ENCODE measurements at places on chromosomes 7 and 10.
A peak's percentile ranks its signal among the peaks of the same experiment; 100 is the strongest.

GRCh38 chr10:93138113-93138870 lies 64.6 kb downstream of the CYP26A1 start:
- no peaks in the 10 kb centered on the region for H3K27me3 ChIP-seq
- H3K4me1 ChIP-seq, result no peaks in the 10 kb centered on the region
- no peak overlapping the region for H3K4me3 ChIP-seq
- H3K27ac ChIP-seq, result no peak overlapping the region

- H3K4me3 ChIP-seq, result peak overlapping the region; percentile 96
- H3K4me1 ChIP-seq, result peaks cover 18% of the 10 kb centered on the region
- no peak overlapping the region for H3K27ac ChIP-seq
- no peaks in the 10 kb centered on the region for H3K36me3 ChIP-seq
- no peaks in the 10 kb centered on the region for H3K27me3 ChIP-seq
Observed at GRCh38 chr7:127250312-127251035, 2.3 kb downstream of the GRM8 start.

GRCh38 chr7:116574025-116574822 lies 49.4 kb downstream of the CAV1 start:
- no peak for DNase-seq
- no peak overlapping the region for H3K4me3 ChIP-seq
- H3K36me3 ChIP-seq, result no peaks in the 10 kb centered on the region
- H3K4me1 ChIP-seq, result peaks cover 38% of the 10 kb centered on the region

GRCh38 chr7:25496476-25497368 lies 268.4 kb upstream of the NPVF start:
- no peaks in the 10 kb centered on the region for H3K36me3 ChIP-seq
- no peaks in the 10 kb centered on the region for H3K27me3 ChIP-seq
- no peak for DNase-seq
- H3K4me1 ChIP-seq, result no peaks in the 10 kb centered on the region
- no peak overlapping the region for H3K27ac ChIP-seq

DNA sequence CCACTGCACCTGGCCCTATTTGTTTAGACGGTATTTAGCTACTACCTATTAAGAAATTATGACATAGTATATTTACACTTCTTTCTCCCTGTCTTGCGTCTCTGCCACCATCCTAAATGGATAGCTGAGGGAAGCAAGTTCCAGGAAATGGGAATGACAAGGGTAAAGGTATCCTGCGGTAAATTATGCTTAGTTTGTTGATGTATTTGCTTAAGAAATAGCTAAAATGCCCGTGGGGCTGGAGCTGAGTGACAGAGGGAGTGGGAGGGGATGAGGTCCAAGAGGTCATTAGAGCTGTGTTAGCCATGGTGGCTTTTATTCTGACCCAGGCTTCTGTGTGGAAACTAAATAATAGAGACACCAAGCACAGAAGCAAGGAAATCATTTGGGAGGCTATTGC lies 29.0 kb upstream of the UBE2D1 start:
- H3K36me3 ChIP-seq, result no peaks in the 10 kb centered on the region
- H3K27me3 ChIP-seq, result no peaks in the 10 kb centered on the region
- DNase-seq, result no peak
- H3K4me3 ChIP-seq, result no peak overlapping the region
- no peaks in the 10 kb centered on the region for H3K4me1 ChIP-seq
- no peak overlapping the region for H3K27ac ChIP-seq

DNA sequence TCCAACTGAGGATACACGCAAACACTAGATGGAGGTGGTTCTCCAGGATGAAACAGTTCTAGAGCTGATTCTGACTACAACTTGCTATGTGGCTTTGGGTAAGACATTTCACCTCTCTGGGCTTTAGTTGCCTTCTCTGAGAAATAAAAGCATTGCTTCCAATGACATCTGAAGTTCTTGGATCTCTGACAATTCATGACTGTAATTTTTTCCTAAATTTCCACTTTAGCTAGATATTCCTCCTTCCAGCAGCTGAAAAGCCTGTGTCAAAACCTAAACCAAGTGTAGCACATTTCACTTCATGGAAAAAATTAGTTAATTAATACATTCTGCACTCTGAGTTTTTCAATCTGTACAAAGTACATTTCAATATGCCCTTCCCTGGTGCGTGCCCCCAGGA lies 50.0 kb upstream of the ANK3 start:
- no peaks in the 10 kb centered on the region for H3K36me3 ChIP-seq
- no peak overlapping the region for H3K27ac ChIP-seq
- no peak overlapping the region for H3K4me3 ChIP-seq
- H3K27me3 ChIP-seq, result no peaks in the 10 kb centered on the region

GRCh38 chr7:141511316-141511675 lies 39.9 kb upstream of the AGK start:
- no peaks in the 10 kb centered on the region for H3K36me3 ChIP-seq
- no peak overlapping the region for H3K27ac ChIP-seq
- H3K27me3 ChIP-seq, result no peaks in the 10 kb centered on the region
- no peak for DNase-seq
- H3K4me1 ChIP-seq, result no peaks in the 10 kb centered on the region
- no peak overlapping the region for H3K4me3 ChIP-seq

- no peak overlapping the region for H3K27ac ChIP-seq
- H3K27me3 ChIP-seq, result no peaks in the 10 kb centered on the region
- H3K4me3 ChIP-seq, result no peak overlapping the region
- no peak for DNase-seq
- no peaks in the 10 kb centered on the region for H3K36me3 ChIP-seq
Observed at GRCh38 chr10:121007264-121007663, 156.1 kb downstream of the WDR11 start.

- H3K36me3 ChIP-seq, result no peaks in the 10 kb centered on the region
- H3K27me3 ChIP-seq, result no peaks in the 10 kb centered on the region
- H3K27ac ChIP-seq, result no peak overlapping the region
- H3K4me3 ChIP-seq, result no peak overlapping the region
- H3K4me1 ChIP-seq, result no peaks in the 10 kb centered on the region
Observed at GRCh38 chr7:8295638-8296361, 33.8 kb upstream of the ICA1 start.

GRCh38 chr7:131753620-131754222 lies 197.3 kb upstream of the PODXL start:
- no peak overlapping the region for H3K27ac ChIP-seq
- no peaks in the 10 kb centered on the region for H3K27me3 ChIP-seq
- DNase-seq, result no peak
- H3K36me3 ChIP-seq, result no peaks in the 10 kb centered on the region

DNA sequence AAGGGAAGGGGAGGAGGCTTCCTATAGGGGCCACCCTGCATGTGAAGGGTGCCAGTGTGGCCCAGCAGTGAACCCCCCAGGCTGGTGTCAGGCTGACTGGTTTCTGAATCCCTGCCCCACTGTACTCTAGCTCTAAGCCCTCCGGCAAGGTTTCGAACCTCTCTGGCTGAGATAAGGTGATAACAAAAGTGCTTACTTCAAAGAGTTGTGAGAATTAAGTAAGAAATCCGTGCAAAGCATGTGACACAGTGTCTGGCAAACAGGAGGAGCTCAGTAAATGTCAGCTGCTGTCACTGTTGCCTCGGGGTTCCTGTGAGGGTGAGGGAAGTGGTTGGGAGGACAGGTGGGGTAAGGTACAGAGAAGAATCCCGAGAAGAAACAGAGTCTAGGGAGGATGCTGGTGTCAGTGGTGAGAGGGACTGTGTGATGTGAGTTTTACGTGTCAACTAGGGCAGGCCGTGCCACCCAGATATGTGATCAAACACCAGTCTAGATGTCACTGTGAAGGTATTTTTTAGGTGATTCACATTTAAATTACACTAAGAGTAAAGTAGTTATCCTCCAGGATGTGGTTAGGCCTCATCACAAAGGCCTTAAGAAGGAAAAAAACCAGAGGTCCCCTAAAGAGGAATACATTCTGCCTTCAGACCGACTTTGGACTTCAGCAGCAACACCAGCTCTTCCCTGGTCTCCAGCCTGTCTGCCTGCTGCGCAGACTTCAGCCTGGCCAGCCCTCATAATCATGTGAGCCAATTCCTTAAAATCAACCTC lies 64.4 kb downstream of the BPGM start:
- no peak overlapping the region for H3K4me3 ChIP-seq
- H3K4me1 ChIP-seq, result peaks cover 11% of the 10 kb centered on the region
- peak overlapping the region; percentile 54 for H3K27ac ChIP-seq
- DNase-seq, result no peak

- H3K4me1 ChIP-seq, result no peaks in the 10 kb centered on the region
- no peak for DNase-seq
- no peaks in the 10 kb centered on the region for H3K36me3 ChIP-seq
- H3K4me3 ChIP-seq, result no peak overlapping the region
- no peak overlapping the region for H3K27ac ChIP-seq
Observed at GRCh38 chr7:130142654-130143333, 62.4 kb downstream of the TMEM209 start.

GRCh38 chr10:115849197-115849596 lies 423.8 kb downstream of the GFRA1 start:
- no peaks in the 10 kb centered on the region for H3K4me1 ChIP-seq
- no peak for DNase-seq
- no peaks in the 10 kb centered on the region for H3K27me3 ChIP-seq
- H3K27ac ChIP-seq, result no peak overlapping the region
- no peak overlapping the region for H3K4me3 ChIP-seq
- H3K36me3 ChIP-seq, result no peaks in the 10 kb centered on the region

DNA sequence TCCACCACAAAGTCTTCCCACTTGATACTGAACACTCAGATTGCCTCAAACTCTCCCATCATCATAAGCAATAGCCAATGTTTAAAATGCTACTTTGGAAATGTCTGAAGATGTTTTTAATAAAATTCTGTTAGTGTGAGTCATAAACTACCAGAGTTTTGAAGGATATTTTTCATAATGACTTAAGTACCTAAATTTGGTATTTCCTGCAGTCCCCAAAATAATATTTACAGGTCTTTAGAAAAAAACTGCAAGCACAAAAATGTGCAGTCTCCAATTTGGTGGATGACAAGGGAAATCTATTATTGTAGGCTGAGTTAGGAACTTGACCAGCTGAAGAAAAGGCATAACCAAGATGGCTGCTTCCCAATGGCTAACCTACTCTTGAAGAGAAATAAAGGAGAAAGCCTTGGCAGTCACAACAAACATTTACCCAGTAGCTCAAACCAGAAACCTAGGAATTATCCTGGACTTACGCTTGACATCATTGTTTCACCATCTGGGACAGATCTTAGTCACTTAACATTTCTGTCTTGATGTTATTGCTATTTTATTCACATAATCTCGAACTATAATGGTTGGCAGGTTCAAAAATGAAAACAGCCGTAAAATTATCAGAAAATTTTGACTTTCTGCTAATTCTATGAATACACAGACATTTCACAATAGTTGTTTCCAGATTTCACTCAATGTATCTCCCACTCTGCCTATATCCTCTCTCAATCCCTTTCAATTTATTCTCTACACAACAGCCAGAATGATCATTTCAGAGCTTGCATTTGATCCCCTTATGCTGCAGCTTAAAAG lies 111.2 kb upstream of the STEAP1B start:
- no peaks in the 10 kb centered on the region for H3K36me3 ChIP-seq
- no peak overlapping the region for H3K4me3 ChIP-seq
- no peaks in the 10 kb centered on the region for H3K4me1 ChIP-seq
- H3K27me3 ChIP-seq, result no peaks in the 10 kb centered on the region
- H3K27ac ChIP-seq, result no peak overlapping the region

DNA sequence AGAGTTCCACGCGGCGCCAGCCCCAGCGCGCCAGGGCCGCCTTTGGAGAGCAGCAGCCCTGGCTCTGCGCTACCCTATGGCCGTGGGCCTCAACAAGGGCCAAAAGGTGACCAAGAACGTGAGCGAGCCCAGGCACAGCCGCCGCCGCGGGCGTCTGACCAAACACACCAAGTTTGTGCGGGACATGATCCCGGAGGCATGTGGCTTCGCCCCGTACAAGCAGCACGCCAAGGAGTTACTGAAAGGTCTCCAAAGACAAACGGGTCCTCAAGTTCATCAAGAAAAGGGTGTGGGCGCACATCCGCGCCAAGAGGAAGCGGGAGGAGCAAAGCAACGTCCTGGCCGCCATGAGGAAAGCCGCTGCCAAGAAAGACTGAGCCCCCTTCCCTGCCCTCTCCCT lies 144.1 kb downstream of the SRPK2 start:
- DNase-seq, result no peak
- no peak overlapping the region for H3K4me3 ChIP-seq
- no peaks in the 10 kb centered on the region for H3K36me3 ChIP-seq
- H3K27me3 ChIP-seq, result no peaks in the 10 kb centered on the region
- H3K4me1 ChIP-seq, result peaks cover 4% of the 10 kb centered on the region
- H3K27ac ChIP-seq, result no peak overlapping the region

GRCh38 chr7:136049117-136049516 lies 72.0 kb upstream of the MTPN start:
- DNase-seq, result no peak
- no peaks in the 10 kb centered on the region for H3K27me3 ChIP-seq
- H3K36me3 ChIP-seq, result no peaks in the 10 kb centered on the region
- H3K4me3 ChIP-seq, result no peak overlapping the region

DNA sequence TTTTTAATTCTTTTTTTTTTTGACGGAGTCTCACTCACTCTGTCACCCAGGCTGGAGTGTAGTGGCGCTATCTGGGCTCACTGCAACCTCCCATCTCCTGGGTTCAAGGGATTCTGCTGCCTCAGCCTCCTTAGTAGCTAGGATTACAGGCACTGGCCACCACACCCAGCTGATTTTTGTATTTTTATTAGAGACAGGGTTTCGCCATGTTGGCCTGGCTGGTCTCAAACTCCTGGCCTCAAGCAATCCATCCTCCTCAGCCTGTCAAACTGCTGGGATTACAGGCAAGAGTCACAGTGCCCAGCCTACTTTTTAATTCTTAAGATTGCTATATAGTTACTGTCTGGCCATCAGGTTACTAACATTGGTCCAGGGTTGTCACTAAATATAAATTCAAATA lies 59.6 kb downstream of the ZNF277 start:
- no peak overlapping the region for H3K4me3 ChIP-seq
- no peak overlapping the region for H3K27ac ChIP-seq
- no peaks in the 10 kb centered on the region for H3K27me3 ChIP-seq
- H3K4me1 ChIP-seq, result no peaks in the 10 kb centered on the region

- no peak for DNase-seq
- H3K27me3 ChIP-seq, result no peaks in the 10 kb centered on the region
- peak overlapping the region; percentile 98 for H3K27ac ChIP-seq
- H3K4me1 ChIP-seq, result peaks cover 10% of the 10 kb centered on the region
- peaks cover 21% of the 10 kb centered on the region for H3K36me3 ChIP-seq
Observed at GRCh38 chr10:72353965-72354355, 759 bp downstream of the DNAJB12 start.

DNA sequence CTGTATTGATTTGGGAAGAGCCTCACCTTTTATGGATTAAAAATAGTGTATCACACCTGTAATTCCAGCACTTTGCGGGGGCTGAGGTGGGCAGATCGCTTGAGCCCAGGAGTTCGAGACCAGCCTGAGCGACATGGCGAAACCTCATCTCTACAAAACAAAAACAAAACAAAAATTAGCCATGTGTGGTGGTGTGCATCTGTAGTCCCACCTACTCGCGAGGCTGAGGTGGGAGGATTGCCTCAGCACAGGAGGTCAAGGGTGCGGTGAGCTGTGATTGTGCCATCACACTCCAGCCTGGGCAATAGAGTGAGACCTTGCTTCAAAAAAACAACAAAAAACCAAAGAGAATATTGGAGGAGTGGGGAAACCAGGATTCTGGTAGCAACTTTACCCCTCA lies 79.6 kb downstream of the LRMDA start:
- H3K4me1 ChIP-seq, result peaks cover 13% of the 10 kb centered on the region
- H3K36me3 ChIP-seq, result no peaks in the 10 kb centered on the region
- no peak overlapping the region for H3K4me3 ChIP-seq
- DNase-seq, result no peak
- H3K27ac ChIP-seq, result no peak overlapping the region

- H3K4me1 ChIP-seq, result no peaks in the 10 kb centered on the region
- no peak for DNase-seq
- no peak overlapping the region for H3K4me3 ChIP-seq
- H3K27ac ChIP-seq, result no peak overlapping the region
- H3K36me3 ChIP-seq, result no peaks in the 10 kb centered on the region
- H3K27me3 ChIP-seq, result no peaks in the 10 kb centered on the region
Observed at GRCh38 chr7:28276298-28276697, 95.7 kb upstream of the JAZF1 start.

- no peak overlapping the region for H3K4me3 ChIP-seq
- no peaks in the 10 kb centered on the region for H3K27me3 ChIP-seq
- no peak for DNase-seq
- H3K27ac ChIP-seq, result no peak overlapping the region
- H3K4me1 ChIP-seq, result no peaks in the 10 kb centered on the region
Observed at GRCh38 chr7:90972906-90973550, 291.2 kb upstream of the FZD1 start.

All from ascending aorta (tissue), 2 donors.